Keratinocyte (primary cell): ENCODE measurements at places on chromosomes 7 and 10.

- DNase-seq = no peak
These were observed 93.6 kb downstream of the UBE2H start for GRCh38 chr7:129859183-129859582.

DNA sequence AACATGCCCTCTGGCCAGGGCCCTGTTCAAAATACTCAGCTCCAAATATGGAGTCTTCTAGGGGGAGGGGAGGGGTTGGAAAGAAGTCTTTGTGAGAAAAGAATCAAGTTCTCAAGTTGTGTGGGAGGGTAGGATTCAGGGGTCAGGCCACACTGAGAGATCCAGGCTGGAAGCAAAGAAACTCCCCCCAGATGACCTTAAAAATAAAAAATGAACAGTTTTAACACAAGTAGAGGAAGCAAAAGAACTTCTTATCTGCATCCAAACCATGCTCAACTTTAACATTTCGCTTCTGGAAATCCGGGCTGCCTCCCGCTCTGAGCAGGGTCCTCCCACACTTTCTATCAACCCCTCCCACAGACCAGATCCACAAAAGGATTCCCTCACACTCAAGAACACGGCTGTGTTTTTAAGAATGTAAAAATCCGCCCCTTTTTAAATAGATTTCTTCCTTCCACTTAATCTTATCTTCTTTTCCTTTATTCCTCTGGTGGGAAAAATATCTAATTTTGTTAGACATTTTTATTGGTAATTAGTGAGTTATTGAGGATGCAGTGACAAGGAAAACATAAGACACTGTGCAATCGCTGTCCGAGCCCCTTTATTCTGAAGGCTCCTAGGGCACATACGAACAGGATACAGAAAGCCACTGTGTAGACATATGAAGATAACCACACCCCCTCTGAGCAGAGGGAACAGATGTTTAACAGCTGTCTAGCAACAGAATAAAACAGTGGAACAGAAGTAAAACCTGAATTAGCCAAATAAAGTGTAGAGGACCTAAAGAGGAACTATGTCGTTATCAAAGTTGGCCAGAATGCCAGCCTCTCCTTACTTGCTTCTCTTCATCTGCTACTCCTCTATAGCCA is 43.8 kb downstream of the CYTH3 start:
- no peak for DNase-seq

DNA sequence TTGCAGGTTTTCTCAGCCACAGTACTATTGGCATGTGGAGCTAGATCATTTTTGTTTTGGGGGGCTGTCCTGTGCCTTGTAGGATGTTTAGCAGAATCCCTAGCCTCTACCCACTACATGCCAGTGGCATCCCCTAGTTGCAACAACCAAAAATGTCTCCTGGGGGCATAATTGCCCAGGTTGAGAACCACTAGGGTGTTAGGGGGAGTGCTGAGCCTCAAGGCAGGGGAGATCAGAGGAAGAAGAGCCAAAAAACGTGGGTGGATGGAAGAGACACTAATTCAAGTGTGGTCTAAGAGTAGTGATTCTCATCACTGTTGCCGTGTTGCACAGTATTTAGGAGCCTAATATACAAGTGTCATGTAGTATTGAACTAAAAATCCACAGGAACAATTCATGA is 31.7 kb upstream of the CCNY start:
- DNase-seq = no peak

DNA sequence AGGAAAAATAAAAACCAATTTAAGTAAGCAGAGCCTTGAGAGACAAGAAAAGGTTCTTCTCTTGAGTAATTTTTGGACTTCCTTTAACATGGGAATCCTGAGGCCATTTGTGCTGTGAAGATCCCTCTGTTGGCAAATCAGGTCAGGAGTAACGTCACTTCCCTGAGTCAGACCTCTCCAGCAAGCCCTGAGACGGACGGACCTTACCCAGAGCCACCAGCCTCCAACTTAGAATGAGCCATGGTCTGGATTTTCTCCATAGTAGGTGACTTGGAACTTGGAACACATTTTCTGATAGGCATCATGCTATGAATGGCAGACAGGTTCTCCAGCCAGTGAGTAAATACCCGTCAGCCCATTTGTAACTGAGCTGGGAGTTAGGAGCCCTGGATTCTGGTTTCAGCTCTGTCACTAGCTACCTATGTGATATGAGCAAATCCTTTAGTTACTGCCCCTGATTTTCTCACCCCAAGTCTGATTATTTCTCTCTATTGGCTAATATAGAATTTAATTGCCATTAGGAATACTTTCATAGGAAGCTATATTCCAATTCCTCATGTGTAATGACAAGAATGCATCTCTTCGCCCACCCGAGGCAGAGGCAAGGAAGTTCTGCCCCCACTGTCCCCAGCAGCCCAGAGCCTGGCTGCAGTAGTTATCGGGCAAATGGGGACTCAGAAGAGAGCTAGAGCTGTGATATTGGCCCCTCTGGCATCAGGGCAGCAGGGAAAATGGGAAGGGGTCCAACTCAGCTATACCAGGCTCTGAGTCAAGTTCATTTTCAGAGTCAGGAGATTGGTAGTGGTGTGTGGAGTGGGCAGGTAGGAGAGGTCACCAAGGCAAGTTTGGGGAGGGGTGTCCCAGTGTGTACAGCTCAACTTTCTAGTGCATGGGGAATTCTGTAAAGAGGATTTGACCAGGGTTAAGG is 153.7 kb upstream of the AGK start:
- no peak for DNase-seq

GRCh38 chr7:143331179-143331801 is 15.4 kb downstream of the CLCN1 start:
- peak; percentile 33 for DNase-seq

GRCh38 chr7:129858490-129858889 is 94.3 kb downstream of the UBE2H start:
- DNase-seq = no peak

DNA sequence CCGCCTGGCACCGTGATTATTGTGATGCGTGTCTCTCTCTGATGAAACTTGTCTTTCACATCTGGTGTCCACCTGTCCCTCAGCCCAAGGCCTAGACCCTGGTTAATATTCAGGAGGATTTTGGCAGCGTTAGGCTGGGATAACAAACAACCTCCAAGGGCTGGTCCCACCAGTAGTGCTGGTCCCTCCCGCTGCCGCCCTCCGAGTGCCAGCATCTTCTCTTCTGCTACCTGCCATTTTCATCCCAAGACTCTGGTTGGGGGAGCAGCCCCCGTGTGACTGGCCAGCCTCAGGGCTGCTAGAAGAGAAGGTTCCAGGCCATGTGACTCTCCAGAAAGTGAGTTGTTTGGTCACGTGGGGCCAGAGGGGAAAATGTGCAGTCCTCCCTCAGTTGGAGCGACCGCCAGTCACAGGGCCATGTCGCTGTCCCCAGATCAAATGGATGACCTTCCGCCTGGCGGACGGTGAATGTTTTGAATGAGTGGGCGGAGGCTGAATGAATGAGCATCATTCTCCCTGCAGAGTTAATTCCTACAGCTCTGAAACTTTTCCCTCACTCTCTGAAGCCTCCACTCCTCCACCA is 479.9 kb upstream of the FOXK1 start:
- DNase-seq = no peak

DNA sequence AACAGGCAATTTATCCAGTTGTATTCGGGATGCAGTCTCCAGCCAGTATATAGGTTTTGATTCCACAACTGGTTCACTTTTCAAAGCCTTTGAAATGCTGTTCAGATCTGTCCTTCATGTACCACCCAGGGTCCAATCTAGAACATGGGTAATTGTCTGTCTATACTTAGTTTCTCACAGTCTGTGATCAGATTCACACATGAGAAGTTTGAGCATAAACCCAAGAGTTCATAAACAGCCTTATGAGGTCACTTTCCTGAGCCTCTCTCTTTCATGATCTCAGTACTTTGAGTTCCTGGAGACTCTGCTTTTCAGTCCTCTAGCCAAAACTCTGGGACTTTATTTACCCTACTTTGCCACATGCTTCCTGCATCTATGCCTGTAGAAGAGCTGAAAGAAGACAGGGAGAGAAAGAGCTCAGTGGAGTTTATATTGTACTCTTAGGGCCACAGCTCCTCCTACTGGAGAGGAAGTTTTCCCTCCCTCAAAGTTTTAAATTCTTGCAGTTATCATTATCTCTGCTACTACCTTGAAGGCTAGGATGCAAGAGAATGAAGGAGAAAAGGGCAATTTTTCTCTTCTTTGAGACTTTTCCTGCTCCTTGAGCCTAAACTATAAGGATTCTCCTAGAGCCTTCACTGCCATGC is 172.0 kb downstream of the ZEB1 start:
- no peak for DNase-seq

GRCh38 chr10:60732198-60732806 is 46.0 kb upstream of the CDK1 start:
- no peak for DNase-seq

GRCh38 chr7:20200971-20201370 is 16.2 kb downstream of the MACC1 start:
- DNase-seq = no peak

GRCh38 chr10:82041018-82041417 is 166.0 kb downstream of the NRG3 start:
- no peak for DNase-seq

DNA sequence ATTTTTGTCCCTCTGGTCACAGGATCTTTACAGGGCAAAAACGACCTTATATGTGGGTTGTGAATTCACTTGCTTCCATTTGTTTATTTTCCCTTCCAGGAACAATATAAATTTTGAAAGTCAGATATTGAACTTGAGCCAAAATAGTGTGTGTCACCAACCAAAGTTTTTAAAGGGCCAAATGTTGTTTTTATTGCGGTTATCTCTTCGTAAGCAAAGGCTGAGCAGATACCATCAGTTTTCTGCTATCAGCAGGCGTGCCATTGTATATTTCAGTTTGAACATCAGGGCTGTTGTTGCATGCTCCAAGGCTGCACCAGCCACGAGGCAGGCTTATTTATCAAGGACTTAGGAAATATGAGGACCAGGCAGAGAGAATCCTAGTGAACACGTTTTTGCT is 160.3 kb downstream of the PAXIP1 start:
- DNase-seq = no peak

DNA sequence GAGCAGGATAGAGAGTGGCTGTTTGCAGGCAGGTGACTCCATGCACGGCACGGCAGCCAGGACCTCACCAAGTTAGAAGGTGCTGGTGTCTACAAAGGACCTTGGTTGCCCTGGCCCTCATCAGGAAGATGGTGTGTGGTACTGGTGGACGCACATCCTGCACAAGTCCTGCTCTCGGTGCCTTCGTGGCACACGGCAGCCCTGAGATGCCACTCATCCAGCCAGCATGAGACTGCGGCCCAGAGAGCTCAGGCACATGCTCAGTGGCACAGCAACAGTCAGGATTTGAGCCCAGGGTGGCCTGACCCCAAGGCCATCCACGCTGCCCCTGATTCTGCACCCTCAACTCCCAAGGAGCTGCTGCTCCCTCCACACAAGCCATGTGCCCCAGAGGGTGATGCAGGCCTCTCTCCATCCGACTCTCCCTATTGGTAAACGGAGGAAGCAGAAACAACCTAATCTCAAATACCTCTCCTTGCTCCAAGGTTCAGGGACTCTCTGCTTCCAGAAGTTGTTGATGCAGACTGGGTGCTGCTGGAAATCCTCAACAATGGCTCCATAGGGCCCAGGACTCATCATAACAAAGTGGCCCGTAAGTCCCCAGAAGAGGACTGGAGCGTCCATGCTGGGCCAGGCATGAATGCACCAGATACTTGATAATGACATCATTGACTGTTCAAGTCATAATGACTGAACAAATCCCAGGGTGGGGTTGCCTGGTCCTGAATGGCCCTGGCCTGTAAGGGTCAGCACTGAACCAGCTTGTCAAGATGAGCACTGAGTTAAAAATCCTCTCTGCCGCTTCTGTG is 93.6 kb downstream of the ARHGAP22 start:
- no peak for DNase-seq

- DNase-seq = no peak
These were observed 166.8 kb downstream of the ADARB2 start for GRCh38 chr10:1570416-1571051.

- DNase-seq = no peak
These were observed 597.9 kb upstream of the DPP6 start for GRCh38 chr7:153454306-153454705.

GRCh38 chr7:142083605-142084004 is 27.9 kb upstream of the MGAM2 start:
- DNase-seq = no peak

DNA sequence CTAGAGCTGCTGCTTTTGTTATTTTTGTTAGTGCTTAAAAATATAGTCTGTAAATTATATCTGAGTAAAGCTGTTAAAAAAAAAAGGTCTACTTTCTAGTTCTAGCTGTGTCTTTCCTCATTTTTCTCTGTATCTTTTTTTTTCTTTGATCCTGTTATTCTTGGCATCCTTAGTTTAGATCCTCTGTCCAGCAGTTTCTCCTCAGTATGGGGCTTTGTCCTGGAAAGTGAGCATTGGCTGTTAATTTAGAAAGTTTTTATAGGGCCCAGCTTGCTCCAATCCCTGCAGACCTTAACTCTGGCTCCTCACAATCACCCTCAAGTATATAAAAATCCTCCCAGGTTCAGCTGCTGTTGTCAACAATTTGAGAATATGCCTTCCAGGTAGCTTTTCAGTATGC is 23.5 kb downstream of the DDX50 start:
- DNase-seq = no peak

- DNase-seq = no peak
These were observed 275.5 kb downstream of the ABCA13 start for GRCh38 chr7:48446721-48447120.

- DNase-seq = no peak
These were observed 605 bp downstream of the SUFU start for GRCh38 chr10:102504179-102504975.

GRCh38 chr7:70415179-70415972 is 716.6 kb upstream of the GALNT17 start:
- no peak for DNase-seq
